Naive thymus-derived CD4-positive, alpha-beta T cell (primary cell): ENCODE measurements at places on chromosomes 16 and 17. TPM values are rescaled to one million over a fixed set of nuclear protein-coding genes. Genes with fewer than 3 reads are reported as not detected.
A peak's percentile ranks its signal among the peaks of the same experiment; 100 is the strongest.

The BCL6B gene
- total RNA-seq: not detected

The KRTAP9-8 gene
- not detected in 2 replicates for total RNA-seq

The LDHD gene
- 0.34 TPM for total RNA-seq

The SLC46A1 gene
- 3.6 TPM for total RNA-seq

The FGF11 gene
- total RNA-seq: 2.8 TPM

The NLRC3 gene
- total RNA-seq: 88.0 and 91.3 TPM in 2 replicates

The TNK1 gene
- 23.4 TPM for total RNA-seq

The HCRT gene
- total RNA-seq: not detected

The TPSD1 gene
- not detected for total RNA-seq

The IGF2BP1 gene
- not detected for total RNA-seq

DNA sequence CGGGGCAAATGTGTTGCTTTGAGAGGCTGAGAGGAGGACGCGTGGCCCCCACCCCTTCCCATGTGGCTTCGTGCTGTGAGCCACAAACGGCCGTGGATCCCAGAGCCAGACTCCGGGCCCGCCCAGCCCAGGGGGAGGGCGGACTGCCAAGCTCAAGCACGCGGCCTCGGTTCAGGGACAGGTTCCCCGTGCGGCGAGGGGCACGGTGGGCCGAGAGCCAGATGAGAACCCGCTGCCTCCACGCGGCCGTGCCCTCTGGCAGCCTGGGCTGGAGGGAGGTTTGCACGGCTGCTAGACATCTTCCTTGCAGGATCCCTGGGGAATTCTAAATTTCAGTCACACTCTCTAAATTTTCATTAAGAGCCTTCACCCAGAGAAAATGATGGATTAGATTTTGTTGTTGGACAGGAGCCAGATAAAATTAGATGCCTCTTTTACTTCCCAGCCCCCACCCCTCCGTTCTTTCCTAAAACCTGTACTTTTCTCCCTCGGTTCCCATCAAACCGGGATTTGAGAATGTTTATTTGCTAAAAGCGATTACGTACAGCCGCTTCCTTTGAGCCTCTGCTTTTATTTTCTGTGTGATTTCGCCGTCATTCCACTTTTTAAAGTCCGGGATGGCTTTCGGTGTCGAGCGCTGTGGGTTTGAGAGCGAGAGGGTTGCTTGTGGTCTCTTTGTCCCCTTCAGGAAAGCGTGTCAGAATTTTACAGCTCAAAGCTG is 25.0 kb upstream of the GNG13 start:
- H3K4me3 ChIP-seq: no peak overlapping the region
- H3K27ac ChIP-seq: no peak overlapping the region
- H3K27me3 ChIP-seq: no peaks in the 10 kb centered on the region
- H3K36me3 ChIP-seq: no peaks in the 10 kb centered on the region
- H3K4me1 ChIP-seq: no peaks in the 10 kb centered on the region
- no peak for DNase-seq

GRCh38 chr16:27199736-27200135 is 3.6 kb upstream of the KDM8 start:
- peak overlapping the region; percentile 29 for H3K4me3 ChIP-seq
- peak overlapping the region; percentile 66 for H3K27ac ChIP-seq
- H3K36me3 ChIP-seq: no peaks in the 10 kb centered on the region
- no peaks in the 10 kb centered on the region for H3K27me3 ChIP-seq

- H3K36me3 ChIP-seq: no peaks in the 10 kb centered on the region
- no peaks in the 10 kb centered on the region for H3K27me3 ChIP-seq
- peaks cover 12% of the 10 kb centered on the region for H3K4me1 ChIP-seq
- H3K4me3 ChIP-seq: no peak overlapping the region
- DNase-seq: peak; percentile 59
- no peak overlapping the region for H3K27ac ChIP-seq
These were observed 74.8 kb upstream of the SMURF2 start for GRCh38 chr17:64736804-64737492.

DNA sequence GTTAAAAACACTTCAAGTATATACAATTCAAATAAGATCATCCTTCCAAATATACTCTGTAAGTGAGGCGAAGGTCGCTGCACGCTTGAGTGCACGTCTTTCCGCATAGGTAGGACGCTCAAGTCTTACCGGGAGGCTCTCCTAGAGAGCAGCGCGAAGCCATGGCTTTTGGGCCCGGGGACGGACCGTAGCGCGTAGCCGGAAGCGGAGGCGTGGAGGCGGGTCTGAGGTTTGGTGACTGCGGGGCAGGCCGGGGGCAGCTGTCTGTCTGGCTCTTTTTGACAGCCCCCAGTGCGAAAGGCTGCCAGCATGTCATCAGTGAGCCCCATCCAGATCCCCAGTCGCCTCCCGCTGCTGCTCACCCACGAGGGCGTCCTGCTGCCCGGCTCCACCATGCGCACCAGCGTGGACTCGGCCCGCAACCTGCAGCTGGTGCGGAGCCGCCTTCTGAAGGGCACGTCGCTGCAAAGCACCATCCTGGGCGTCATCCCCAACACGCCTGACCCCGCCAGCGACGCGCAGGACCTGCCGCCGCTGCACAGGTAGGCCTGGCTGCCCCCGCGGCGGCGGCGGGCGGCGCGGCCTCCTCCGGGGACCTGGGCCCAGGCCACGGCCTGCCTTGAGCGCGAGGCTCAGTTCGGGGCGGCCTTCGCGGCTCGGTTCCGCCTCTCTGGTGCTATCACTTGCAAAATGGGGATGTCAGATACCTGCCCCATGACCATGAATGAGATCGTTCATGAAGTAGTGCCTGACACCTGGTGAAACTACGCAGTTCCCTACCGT is at the start of gene LONP2:
Gene LONP2, plus strand, starts transcription at position 221 of the 783 bp plus-strand sequence. Its CDS starts 89 bp downstream, at position 310.
- DNase-seq: peak; percentile 93
- H3K27ac ChIP-seq: peak within 1 kb of the TSS; percentile 78
- H3K36me3 ChIP-seq: no peaks in the 10 kb centered on the region
- H3K27me3 ChIP-seq: no peaks in the 10 kb centered on the region
- peak within 1 kb of the TSS; percentile 78 for H3K4me3 ChIP-seq
- H3K4me1 ChIP-seq: peaks cover 25% of the 10 kb centered on the region

DNA sequence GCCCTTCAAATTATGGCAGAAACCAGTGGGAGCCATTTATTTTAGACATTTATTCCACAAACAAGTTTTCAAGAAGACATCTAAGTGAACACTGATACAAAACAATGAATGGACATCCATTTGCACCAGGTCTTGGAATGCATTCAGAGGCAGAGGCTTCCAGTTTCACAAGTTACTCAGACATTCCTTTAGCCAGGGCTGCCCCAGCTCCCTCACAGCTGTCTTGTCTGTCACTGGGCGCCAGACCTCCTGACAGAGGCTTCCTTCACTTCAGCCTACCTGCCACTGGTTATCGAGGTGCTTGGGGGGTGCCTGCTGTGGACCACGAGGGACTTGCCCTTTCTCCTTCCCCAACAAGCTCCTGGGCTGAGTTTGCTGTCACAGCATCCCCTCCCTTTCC is 19.2 kb downstream of the AQP8 start:
- no peak overlapping the region for H3K27ac ChIP-seq
- no peaks in the 10 kb centered on the region for H3K36me3 ChIP-seq
- no peak overlapping the region for H3K4me3 ChIP-seq
- H3K27me3 ChIP-seq: no peaks in the 10 kb centered on the region
- no peak for DNase-seq

GRCh38 chr17:64017381-64017980 is 3.0 kb downstream of the ICAM2 start:
- H3K27me3 ChIP-seq: no peaks in the 10 kb centered on the region
- no peaks in the 10 kb centered on the region for H3K36me3 ChIP-seq
- H3K4me1 ChIP-seq: peaks cover 64% of the 10 kb centered on the region
- H3K27ac ChIP-seq: peak overlapping the region; percentile 96
- peak overlapping the region; percentile 94 for H3K4me3 ChIP-seq
- no peak for DNase-seq

GRCh38 chr17:1012823-1013728 is 16.1 kb downstream of the TIMM22 start:
- H3K27me3 ChIP-seq: no peaks in the 10 kb centered on the region
- peaks cover 7% of the 10 kb centered on the region for H3K36me3 ChIP-seq
- H3K4me3 ChIP-seq: no peak overlapping the region
- H3K27ac ChIP-seq: no peak overlapping the region

- no peaks in the 10 kb centered on the region for H3K36me3 ChIP-seq
- H3K27me3 ChIP-seq: no peaks in the 10 kb centered on the region
- DNase-seq: no peak
- H3K4me3 ChIP-seq: no peak overlapping the region
- peaks cover 3% of the 10 kb centered on the region for H3K4me1 ChIP-seq
These were observed 4.7 kb upstream of the CMTM2 start for GRCh38 chr16:66574531-66574930.

DNA sequence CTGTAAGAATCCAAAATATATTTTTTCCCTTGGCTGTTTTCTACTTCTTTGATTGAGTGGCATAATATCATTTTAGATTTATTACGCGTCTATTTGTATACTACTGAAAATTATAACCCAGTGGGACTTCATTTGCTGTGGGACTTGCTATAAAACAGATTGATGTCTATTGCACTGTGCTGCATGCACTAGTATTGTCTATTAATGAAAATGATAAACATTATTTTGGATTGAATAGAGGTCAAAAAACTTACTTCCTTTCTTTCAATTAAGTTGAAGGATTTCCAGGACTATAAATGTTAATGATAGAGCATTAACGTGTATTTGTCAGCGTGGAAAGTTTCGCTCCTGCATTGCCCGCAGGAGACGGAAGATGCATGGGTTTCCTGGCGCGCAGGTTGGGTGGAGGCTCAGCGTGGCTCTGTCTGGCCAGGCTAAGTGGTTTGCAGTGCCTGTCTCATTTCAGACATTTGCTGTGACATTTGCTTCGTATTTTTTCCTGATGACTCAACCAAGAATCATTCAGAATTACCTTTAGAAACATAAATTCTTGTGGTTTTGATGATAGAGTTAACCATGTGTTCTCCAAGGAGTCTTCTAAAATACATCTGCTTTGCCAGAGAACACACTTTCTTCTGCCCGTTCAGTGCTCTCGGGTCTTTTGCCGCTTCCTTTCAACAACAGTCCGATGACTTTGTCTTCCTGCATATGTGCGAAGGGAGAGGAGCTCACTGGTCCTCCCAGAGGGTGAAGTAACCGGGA is 216.7 kb downstream of the RPTOR start:
- DNase-seq: no peak
- H3K36me3 ChIP-seq: no peaks in the 10 kb centered on the region
- H3K4me3 ChIP-seq: peak overlapping the region; percentile 28
- peak overlapping the region; percentile 81 for H3K27ac ChIP-seq
- H3K4me1 ChIP-seq: peaks cover 34% of the 10 kb centered on the region

GRCh38 chr16:88467541-88467944 is 14.5 kb downstream of the ZFPM1 start:
- peak overlapping the region; percentile 49 for H3K27ac ChIP-seq
- no peak for DNase-seq
- H3K27me3 ChIP-seq: no peaks in the 10 kb centered on the region
- H3K4me3 ChIP-seq: no peak overlapping the region

- no peak overlapping the region for H3K4me3 ChIP-seq
- DNase-seq: no peak
- peaks cover 23% of the 10 kb centered on the region for H3K36me3 ChIP-seq
- H3K27me3 ChIP-seq: no peaks in the 10 kb centered on the region
- H3K27ac ChIP-seq: no peak overlapping the region
These were observed 37.8 kb upstream of the ULK2 start for GRCh38 chr17:19905502-19905901.

DNA sequence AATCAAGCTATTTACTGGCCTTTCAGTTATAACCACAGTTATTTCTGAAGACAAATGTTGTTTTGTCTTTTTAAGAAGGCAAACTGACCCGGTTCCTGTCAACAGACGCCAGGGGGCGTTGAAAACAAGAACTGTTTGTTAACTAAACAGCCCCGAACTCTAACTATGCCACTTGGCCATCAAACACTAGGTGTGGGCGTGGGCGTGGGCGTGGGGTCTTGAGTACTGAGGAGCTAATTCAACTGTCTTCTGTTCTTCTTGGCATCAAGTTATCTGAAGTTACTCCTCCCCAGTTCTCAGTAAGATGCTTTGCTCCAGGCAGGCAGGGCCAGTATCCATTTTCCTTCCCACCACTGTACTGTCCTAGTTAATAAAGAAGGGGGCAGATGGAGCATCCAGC is 63.3 kb upstream of the MTMR4 start:
- no peaks in the 10 kb centered on the region for H3K4me1 ChIP-seq
- DNase-seq: peak; percentile 17
- no peak overlapping the region for H3K4me3 ChIP-seq
- H3K27me3 ChIP-seq: no peaks in the 10 kb centered on the region
- no peaks in the 10 kb centered on the region for H3K36me3 ChIP-seq

DNA sequence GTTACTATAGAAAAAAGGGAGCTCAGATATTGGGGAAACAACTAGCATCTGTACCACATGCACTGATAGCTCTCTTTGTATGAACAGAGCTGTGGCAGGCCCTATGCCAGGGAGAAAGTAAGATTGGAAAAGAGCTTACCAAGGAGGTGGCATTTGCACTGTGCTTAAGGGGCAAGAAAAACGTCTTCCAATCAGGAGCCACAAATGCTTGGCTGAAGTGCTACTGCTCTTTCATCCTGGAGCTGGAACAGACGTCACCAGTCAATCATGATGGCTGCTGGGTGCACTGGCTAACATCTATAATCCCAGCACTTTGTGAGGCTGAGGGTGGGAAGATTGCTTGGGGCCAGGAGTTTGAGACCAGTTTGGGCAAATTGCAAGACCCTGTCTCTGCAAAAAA is 218.5 kb downstream of the SEC14L1 start:
- no peak overlapping the region for H3K4me3 ChIP-seq
- H3K27ac ChIP-seq: no peak overlapping the region
- H3K27me3 ChIP-seq: no peaks in the 10 kb centered on the region
- H3K36me3 ChIP-seq: no peaks in the 10 kb centered on the region

DNA sequence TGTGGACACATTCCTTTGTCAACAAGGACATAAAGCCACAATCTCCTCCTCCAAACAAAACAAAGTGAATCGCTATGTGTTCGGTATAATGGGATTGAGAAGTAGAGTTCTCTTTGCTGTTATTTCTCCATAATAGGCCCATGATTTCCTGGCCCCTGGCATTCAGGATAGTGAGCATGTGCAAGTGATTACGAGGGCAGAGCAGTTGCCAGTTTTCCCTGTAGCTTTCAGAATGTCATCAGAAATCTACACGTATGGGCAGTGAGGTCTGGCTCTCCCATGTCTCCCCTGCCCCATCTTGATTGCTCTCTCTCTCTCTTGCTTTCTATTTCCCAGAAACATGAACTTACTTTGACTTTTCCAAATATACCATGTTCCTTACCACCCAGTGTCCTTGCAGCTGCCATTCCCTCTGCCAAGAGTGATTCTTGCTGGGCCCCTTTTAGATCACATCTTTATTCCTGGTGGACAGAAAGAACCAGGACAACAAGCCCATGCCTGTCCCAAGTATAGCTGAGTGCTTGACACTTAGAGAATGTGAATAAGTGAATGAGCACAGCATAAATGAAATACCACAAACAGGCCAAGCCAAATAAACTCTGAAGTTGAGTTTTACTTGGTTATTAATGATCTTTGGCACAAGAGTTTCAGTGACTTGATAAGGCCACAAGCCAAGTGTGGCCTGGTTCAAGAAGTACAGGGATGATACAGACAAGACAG is 273.1 kb downstream of the CDH13 start:
- H3K4me3 ChIP-seq: no peak overlapping the region
- DNase-seq: no peak
- H3K4me1 ChIP-seq: no peaks in the 10 kb centered on the region
- H3K36me3 ChIP-seq: no peaks in the 10 kb centered on the region

- H3K4me1 ChIP-seq: no peaks in the 10 kb centered on the region
- H3K27me3 ChIP-seq: no peaks in the 10 kb centered on the region
- no peak for DNase-seq
- H3K27ac ChIP-seq: no peak overlapping the region
These were observed 105.8 kb upstream of the ADAMTS18 start for GRCh38 chr16:77540646-77541045.

- no peak for DNase-seq
- no peak overlapping the region for H3K4me3 ChIP-seq
- no peak overlapping the region for H3K27ac ChIP-seq
These were observed 20.4 kb upstream of the MRPS23 start for GRCh38 chr17:57870283-57870635.

GRCh38 chr17:48307255-48307654 is 122.8 kb downstream of the SKAP1 start:
- no peaks in the 10 kb centered on the region for H3K27me3 ChIP-seq
- DNase-seq: no peak
- H3K4me1 ChIP-seq: no peaks in the 10 kb centered on the region
- H3K4me3 ChIP-seq: no peak overlapping the region
- H3K27ac ChIP-seq: no peak overlapping the region
